ENCODE measurements at places on chromosomes 2 and 18.

- no peak for DNase-seq
Measured at GRCh38 chr2:31446848-31447247, 32.3 kb upstream of the XDH start.

DNA sequence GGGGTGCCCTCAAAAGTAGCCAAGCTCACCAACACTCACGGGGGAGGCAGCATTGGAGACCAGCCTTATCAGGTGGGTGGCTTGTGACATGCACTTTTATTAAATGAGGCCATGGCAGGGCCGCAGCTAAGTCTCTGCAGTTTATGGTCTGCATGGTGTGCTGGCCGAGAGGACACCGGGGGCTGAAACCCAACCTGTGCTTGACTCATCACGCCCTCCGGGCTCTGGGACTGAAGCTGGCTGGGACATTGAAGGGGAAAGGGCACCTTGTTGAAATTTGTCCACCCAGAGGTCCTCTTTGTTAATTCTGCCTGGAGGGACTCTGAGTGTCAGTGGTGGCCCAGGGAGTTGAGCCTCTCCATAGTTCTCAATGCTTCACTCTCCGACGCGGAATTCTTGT is 17.7 kb upstream of the NTSR2 start:
- DNase-seq, result no peak

GRCh38 chr2:149307014-149307413 is 23.4 kb upstream of the LYPD6 start:
- DNase-seq, result no peak

GRCh38 chr2:212357606-212358005 is 181.0 kb downstream of the ERBB4 start:
- no peak for DNase-seq

- no peak for DNase-seq
Measured at GRCh38 chr2:14907014-14907612, 274.6 kb downstream of the LRATD1 start.

- DNase-seq, result no peak
Measured at GRCh38 chr2:95329891-95330793, 33.0 kb downstream of the KCNIP3 start.

DNA sequence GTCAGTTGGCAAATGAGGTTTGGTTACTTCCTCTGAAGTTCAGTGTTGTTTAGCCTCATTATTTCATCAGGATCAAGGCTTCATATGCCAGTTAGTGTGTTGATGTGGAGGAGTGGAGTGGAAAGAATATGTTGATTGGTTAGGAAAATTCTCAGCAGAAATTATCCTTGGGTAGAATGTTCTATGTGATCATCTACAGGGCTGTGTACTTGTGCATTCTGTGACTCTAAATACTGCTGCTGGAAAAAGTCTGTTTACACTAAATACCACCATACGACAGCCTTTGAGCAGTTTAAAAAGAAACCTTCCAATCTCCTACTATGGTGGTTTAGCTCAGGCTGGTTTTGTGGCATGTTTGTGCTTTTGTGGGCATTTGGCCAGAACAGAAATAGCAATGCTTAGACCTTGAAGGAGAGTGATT is 25.8 kb downstream of the CAB39 start:
- DNase-seq, result no peak

DNA sequence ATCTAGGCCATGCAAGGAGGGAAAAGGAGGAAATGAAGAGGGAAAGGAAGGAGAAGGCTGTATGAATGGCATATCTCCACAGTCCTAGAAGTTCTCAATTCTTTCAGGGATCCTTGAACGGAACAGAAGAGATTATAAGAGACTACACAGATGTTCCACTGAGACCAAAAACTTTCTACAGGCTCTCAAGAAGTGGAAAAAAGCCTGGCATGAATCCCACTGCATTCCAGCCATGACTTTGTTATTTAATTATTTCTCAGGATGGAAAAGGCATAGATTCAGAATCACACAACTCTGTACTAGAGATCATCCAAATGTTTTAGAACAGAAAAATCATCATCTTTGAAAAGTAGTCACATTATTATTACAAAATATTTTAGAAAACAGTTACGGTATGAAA is 131.7 kb upstream of the CDH20 start:
- DNase-seq, result no peak

DNA sequence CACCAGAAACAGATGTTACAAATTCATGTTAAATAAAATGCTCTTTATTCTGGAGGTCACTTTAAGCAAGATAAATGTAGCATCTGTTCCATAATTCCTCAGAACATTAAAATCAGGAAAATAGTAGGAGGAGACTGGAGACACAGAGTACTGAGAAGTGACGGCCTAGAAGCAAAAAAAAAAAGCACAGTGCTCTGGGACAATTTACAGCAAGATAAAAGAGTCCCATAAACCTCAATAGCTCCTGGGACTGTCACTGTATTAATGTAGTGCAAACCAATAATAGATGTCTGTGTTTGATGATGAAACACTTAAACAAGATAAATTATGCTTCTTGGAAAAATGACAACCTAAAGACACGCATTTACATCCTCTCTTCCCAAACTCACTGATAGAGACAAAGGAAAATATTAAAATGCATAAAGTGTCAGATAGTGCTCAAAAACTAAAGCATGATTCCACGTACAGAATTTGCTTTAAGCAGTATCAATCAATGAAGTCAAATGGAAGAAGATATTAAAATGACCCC is 338.8 kb upstream of the REG3G start:
- DNase-seq, result no peak

GRCh38 chr18:79071037-79071436 is 1.8 kb downstream of the ATP9B start:
- no peak for DNase-seq

DNA sequence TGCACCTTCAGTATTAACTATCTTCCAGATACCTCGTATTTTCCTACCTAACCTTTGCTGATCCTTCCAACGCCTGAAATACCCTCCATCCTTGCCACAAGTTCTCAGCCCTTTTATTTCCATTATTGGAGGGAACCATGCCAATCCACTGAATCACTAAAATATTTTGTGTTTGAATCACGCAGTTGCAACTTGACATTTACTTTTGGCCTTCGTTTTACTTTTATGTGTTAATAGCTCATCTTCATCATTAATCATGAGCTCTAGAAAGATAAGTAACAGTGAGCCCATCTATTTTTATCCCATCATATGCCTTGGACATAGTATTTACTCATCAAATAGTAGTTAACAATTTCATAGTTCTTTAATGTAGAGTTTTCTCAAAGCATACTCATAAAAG is 463.2 kb downstream of the THSD7B start:
- no peak for DNase-seq

DNA sequence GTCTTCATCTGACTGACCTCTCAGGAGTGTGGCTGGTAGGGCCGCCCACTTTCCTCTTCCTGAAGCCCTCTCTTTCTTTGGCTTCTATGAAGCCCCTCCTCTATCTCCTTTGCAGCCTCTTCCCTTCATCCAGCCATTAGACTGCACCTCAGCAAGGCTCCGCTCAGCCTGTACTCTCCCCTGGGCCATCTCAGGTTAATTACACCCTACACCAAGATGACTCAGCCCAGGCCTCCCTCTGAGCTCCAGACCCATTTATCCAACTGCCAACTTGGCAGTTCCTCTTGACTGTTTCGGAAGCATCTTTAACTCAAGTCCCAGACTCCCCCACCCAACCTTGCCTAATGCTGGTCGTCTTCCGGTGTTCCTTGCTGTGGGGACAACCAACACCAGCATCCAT is 5.8 kb upstream of the WNT6 start:
- no peak for DNase-seq

GRCh38 chr18:45321520-45321919 is 293.8 kb upstream of the SLC14A2 start:
- no peak for DNase-seq

GRCh38 chr2:71067567-71068217 is 756 bp upstream of the NAGK start:
- no peak for DNase-seq

DNA sequence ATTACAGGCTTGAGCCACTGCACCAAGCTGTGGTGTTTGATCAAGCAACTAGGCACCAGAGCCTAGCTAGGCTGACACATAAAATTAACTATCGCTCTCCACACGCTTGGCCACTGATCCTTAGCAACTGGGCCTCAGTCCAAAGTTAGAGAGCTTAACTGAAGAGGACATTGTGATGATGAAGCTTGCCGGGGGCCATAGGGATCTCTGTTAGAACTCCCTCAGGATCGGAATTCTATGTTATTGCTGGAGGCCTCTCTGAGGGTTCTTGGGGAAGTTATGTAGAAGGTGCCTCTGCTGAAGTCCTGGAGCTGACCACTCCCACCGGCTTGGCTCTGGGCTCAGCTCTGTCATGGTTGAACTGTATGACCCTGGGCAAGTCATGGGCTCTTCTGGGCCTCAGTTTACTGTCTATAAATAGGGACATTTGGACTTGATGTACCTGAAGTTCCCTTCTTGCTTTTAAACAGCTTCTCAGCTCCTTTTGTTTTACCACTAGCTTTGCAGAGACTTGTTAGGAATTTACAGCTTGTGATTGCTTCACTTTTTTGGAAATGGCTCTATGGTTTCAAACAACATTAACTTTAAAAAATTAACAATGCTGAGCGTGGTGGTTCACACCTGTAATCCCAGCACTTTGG is 44.1 kb downstream of the GATA6 start:
- no peak for DNase-seq

GRCh38 chr2:213288913-213289700 is 4.8 kb downstream of the SPAG16 start:
- no peak for DNase-seq

GRCh38 chr2:187869195-187869594 is 315.0 kb upstream of the TFPI start:
- DNase-seq, result no peak

- DNase-seq, result no peak
Measured at GRCh38 chr2:130744287-130745117, 10.8 kb upstream of the AMER3 start.

DNA sequence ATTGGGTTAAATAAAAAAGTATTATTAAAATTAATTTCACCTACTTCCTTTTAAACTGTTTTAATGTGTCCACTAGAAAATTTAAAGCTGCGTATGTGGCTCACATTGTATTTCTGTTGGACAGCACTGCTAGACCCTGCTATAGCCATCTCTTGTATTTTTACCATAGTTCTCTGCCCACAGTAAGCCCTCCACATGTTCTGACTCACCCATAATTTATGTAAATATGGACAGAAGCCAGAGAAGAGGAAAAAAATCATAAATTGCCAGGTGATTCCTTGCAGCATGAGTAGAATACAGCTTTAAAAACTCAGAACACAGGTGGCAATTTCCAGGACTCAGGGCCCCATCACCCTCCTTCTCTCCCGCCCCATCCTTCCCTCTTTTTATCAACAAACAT is 142.4 kb upstream of the MEX3C start:
- DNase-seq, result no peak

DNA sequence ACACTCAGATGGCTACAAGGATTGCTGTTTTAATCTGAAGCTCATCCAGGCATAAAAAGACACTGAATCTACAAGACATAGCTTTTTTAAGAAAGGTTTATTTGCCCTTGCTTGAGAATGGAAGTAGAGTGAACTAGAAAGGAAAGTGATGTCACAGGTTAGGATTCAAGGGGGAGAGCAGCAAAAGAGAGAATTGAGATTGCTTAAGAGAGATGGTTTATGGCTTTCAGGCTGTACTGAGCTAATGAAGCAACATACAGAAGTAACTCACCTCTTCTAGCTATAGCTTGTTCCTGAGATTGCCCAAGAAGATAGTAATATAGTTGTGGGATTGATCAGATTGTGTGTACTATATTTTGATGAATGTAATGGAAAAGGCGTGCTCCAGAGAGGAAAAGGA is 26.1 kb upstream of the ACVR2A start:
- DNase-seq, result no peak

GRCh38 chr2:232376713-232377112 is 1.8 kb upstream of the ALPP start:
- DNase-seq, result no peak

All from stimulated activated CD4-positive, alpha-beta T cell treated with anti-CD3 and anti-CD28 coated beads, Interleukin-1b, Interleukin-23, amount 100 ng/mL, for 1 hour (primary cell).